A549 treated with GW870086 at 1 μM for 4 hours (cell line): ENCODE measurements at places on chromosomes 7 and 10. TPM values are rescaled to one million over a fixed set of nuclear protein-coding genes. Genes with fewer than 3 reads are reported as not detected.

MICALL2 gene
- total RNA-seq = 18.7 to 28.9 TPM (median 25.9 TPM) in 5 replicates

ANKRD1 gene
- 14.1 to 25.2 TPM (median 21.8 TPM) in 5 replicates for total RNA-seq

AUTS2 gene
- 2.6 to 5.2 TPM (median 3.3 TPM) in 5 replicates for total RNA-seq

LCOR gene
- total RNA-seq = 6.7 to 9.6 TPM (median 8.2 TPM) in 5 replicates

FAM221A gene
- total RNA-seq = 0.28 to 0.53 TPM (median 0.39 TPM) in 4 of 5 replicates, not detected in the other

IL2RA gene
- total RNA-seq = not detected in 5 replicates

GIMAP6 gene
- not detected in 5 replicates for total RNA-seq

PTF1A gene
- total RNA-seq = not detected in 5 replicates

NKX6-2 gene
- total RNA-seq = 0.08 to 0.62 TPM (median 0.35 TPM) in 5 replicates

DBF4 gene
- total RNA-seq = 25.8 to 33.1 TPM (median 26.9 TPM) in 5 replicates

FRMPD2 gene
- 0.06 TPM in 1 of 5 replicates, not detected in the others for total RNA-seq

NMT2 gene
- total RNA-seq = 18.7 to 24.2 TPM (median 21.5 TPM) in 5 replicates

PRLHR gene
- not detected in 5 replicates for total RNA-seq

C10orf120 gene
- total RNA-seq = not detected in 5 replicates

C10orf67 gene
- 0.05 to 0.17 TPM (median 0.08 TPM) in 3 of 5 replicates, not detected in the others for total RNA-seq

STEAP1B gene
- total RNA-seq = 0.22 to 0.23 TPM (median 0.23 TPM) in 3 of 5 replicates, not detected in the others

RRP12 gene
- 48.0 to 66.6 TPM (median 55.2 TPM) in 5 replicates for total RNA-seq
